ENCODE measurements at places on chromosomes 4 and X. TPM values are rescaled to one million over a fixed set of nuclear protein-coding genes. Genes with fewer than 3 reads are reported as not detected.

Gene CT45A5
- total RNA-seq = not detected

Gene GPRASP1
- 5.0 TPM for total RNA-seq

Gene ADH1C
- 8.2 TPM for total RNA-seq

Gene PPP2R3B
- total RNA-seq = 11.2 TPM

Gene DUX4
- not detected for total RNA-seq

Gene NWD2
- not detected for total RNA-seq

DNA sequence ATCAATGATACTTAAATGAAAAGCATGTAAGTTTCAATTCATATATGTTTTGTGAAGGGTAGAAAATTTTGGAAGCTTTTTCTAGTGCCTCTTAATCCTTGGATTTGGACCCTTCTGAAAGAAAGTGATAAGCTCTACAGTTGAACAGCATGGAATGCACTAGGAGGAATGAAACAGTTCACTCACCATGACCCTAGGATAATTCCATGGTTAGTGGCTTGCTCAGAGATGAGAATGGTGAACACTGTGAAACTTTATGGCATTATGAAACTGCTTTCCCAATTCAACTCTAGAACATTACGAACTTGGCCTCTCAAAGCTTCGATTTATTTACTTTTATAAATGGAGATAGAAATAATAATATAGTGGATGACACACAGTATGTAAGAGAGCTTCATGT is 88.9 kb upstream of the FAT4 start:
- no peak for DNase-seq
- no peaks in the 10 kb centered on the region for H3K36me3 ChIP-seq
- no peak overlapping the region for H3K4me3 ChIP-seq
- no peaks in the 10 kb centered on the region for H3K27me3 ChIP-seq

DNA sequence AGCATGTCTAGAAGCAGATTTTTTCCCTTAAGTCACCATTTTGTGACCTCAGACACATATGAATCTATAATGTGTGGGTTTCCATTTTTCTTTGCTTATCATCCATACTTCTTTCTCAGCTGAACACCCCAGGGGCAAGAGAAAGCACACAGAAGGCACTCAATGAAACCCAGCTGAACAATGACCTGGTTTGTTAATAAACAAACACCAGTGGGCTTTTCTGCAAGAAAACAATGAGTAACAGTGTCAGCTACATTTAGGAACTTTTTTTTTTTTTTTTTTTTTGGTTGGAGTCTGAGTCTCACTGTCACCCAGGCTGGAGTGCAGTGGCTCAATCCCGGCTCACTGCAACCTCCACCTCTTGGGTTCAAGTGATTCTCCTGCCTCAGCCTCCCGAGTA is 40.7 kb upstream of the KLF3 start:
- no peak for DNase-seq
- no peak overlapping the region for H3K27ac ChIP-seq
- no peaks in the 10 kb centered on the region for H3K36me3 ChIP-seq
- H3K4me1 ChIP-seq = peaks cover 33% of the 10 kb centered on the region

DNA sequence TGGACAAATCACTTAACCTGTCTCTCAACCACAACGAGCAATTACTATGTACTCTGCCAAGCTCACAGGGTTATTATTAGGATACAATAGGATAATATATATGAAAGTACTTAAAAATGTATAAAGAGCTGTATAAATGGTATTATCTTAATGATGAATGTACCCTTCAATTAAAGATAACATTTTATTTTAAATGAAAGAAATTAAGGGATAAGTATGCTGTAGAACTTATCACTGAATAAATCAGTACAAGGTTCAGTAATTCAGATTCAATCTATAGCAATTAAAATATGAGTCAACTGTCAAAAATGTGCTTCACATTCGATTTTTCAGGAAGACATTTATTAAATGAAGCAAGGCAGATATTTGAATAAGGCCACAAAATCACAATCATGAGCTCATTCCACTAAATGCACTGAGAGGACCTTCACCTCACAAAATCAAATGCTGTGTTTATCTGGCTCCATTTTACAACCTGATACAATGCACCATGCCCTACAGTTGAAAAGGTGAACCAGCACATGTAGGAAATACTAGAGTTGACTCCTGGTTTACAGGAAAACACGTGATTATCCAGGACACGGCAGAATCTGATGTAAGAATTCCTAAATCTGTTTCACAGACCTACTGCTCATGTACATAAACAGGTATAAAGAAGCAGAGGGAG is 4.4 kb downstream of the LRCH2 start:
- no peak overlapping the region for H3K4me3 ChIP-seq
- no peak overlapping the region for H3K27ac ChIP-seq

- no peaks in the 10 kb centered on the region for H3K27me3 ChIP-seq
- peaks cover 35% of the 10 kb centered on the region for H3K4me1 ChIP-seq
- peak; percentile 63 for DNase-seq
Observed at GRCh38 chr4:41933997-41934503, 1.2 kb upstream of the TMEM33 start.

DNA sequence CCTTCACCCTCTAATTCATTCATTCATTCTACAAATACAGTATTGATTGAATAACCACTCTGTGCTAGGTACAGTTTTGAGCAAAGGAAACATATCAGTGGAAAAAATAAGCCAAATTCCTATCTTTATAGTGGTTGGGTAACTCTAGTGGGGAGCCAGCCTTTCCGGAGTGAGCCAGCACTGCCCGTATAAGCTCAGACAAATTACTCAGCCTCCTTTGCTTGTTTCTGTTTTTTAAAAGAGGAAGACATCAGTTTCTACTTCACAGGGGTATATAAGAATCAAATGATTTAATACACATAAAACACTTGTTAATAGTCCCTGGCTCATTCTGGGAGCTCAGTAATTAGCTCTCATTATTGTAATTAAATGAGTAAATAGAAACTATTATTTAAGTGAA is 238.2 kb upstream of the MAD2L1 start:
- H3K36me3 ChIP-seq = no peaks in the 10 kb centered on the region
- DNase-seq = no peak
- H3K27me3 ChIP-seq = no peaks in the 10 kb centered on the region

GRCh38 chrX:5780821-5781220 is 447.8 kb downstream of the NLGN4X start:
- H3K36me3 ChIP-seq = no peaks in the 10 kb centered on the region
- no peaks in the 10 kb centered on the region for H3K27me3 ChIP-seq
- H3K4me1 ChIP-seq = no peaks in the 10 kb centered on the region
- no peak for DNase-seq
- H3K4me3 ChIP-seq = no peak overlapping the region
- H3K27ac ChIP-seq = no peak overlapping the region

DNA sequence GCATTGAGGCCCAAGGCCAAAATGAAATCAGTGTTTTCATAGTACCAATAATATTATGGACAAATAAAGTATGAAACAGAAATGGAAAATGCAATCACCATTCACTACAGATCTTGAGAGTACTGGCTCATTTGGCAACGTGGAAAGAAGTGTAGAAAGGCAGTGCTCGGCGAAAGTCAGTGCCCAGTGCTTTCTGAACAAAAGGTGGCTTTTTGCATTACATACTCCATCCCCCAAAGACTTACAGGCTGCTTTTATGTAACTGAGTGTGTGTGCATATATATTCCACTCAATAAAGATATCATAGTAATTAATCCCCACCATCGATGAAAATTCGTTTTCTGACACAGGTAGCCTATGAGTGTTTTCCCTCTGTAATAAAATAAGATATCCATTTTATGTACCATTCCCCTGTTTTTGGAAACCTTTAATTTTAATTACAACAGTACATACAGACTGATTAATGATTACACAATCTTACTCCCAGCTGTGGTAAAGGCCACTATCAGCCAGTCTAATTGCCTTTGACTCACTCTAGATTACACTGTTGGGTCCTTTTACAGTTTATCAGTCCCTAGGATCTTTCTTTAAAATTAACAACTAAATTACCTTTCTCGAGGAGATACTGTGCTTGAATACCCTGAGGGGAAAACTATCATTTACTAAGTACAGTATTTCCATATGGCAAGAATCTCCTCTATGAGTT is 65.9 kb downstream of the MAD2L1 start:
- H3K27me3 ChIP-seq = no peaks in the 10 kb centered on the region
- no peak overlapping the region for H3K27ac ChIP-seq
- no peaks in the 10 kb centered on the region for H3K36me3 ChIP-seq
- H3K4me1 ChIP-seq = no peaks in the 10 kb centered on the region
- no peak for DNase-seq
- no peak overlapping the region for H3K4me3 ChIP-seq

DNA sequence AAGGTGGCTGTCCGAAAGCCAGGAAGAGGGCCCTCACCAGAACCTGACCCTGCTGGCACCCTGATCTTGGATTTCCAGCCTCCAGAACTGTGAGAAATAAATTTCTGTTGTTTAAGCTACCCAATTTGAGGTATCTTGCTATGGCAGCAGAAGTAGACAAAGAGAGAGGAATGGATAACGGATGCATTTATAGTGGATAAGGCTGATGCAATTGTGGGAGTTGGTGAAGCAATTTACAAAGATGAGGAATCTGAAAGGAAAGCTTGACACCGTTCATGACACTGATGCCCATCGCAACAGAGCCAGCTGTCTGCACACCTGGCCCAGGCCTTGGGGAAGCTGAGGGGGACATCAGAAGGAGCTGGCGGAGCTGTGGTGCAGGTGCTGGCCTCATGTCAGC is 35.7 kb upstream of the MSL3 start:
- H3K36me3 ChIP-seq = no peaks in the 10 kb centered on the region
- H3K4me1 ChIP-seq = no peaks in the 10 kb centered on the region
- no peak for DNase-seq
- no peaks in the 10 kb centered on the region for H3K27me3 ChIP-seq
- no peak overlapping the region for H3K4me3 ChIP-seq

DNA sequence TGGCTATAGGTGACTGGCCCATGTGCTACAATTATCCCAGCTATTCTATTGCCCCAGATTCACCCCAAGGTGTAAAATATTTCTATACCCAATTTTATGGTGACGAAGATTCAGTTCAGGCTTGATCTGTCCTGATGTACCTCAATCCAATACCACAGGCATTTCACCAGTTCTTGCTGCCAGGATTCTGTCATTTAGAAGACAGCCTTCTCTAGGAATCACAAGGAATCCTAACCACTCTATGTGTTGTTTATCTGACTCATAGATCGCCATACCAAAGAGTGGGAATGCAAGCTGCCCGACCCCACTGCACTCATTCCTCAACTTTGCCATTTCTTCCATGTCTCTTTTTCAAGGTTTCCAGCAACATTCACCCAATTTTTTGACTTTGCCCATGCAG is 355.0 kb upstream of the EMCN start:
- no peak overlapping the region for H3K27ac ChIP-seq

DNA sequence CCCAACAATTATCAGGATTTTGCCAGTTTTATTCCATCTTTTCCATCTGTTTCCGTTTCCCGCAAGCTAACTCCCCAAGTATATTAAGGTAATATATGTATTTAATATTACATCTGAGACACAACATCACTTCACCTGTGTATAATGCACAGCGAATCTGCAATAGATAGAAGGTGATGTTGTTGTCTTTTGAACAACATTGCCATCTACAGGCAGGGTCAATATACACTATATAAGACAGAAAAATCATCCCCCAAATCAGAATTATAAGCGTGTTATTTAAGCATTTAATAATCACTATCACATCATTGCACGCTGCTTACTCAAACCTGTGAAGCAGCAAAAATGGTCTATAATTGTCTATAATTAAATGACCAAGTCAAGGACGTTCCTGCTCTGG is 1115.5 kb downstream of the NLGN4X start:
- no peak overlapping the region for H3K4me3 ChIP-seq
- no peak overlapping the region for H3K27ac ChIP-seq
- no peaks in the 10 kb centered on the region for H3K36me3 ChIP-seq
- H3K4me1 ChIP-seq = no peaks in the 10 kb centered on the region
- no peaks in the 10 kb centered on the region for H3K27me3 ChIP-seq

DNA sequence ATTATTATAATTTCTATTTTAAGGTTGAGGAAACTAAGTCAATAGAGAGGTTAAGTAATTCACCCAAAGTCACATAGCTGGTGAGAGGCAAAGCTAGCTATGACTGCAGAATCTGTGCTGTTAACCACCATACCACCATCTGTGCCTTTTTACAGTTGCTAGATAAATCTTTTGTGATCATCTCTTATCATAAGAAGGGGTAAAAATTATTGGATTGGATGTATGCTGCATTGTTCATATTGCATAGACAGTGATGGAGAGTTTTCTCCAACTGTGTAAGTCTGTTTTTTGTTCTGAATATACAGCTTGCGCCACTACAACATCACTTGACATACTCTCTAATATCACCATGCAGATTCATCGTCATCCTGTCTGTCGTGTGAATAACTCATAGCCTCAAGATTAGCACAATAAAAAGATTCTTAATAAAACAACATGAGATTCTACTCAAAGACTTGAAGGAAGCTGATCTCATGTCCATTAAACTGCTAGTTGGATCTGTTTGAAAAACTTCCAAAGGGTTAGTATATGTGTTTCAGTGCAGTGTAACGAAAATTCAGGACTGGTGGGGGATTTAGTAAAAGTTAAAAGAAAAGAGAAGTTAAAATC is 495.9 kb downstream of the SPRY1 start:
- peak overlapping the region; percentile 25 for H3K27ac ChIP-seq
- DNase-seq = no peak
- no peaks in the 10 kb centered on the region for H3K27me3 ChIP-seq
- H3K4me3 ChIP-seq = no peak overlapping the region

DNA sequence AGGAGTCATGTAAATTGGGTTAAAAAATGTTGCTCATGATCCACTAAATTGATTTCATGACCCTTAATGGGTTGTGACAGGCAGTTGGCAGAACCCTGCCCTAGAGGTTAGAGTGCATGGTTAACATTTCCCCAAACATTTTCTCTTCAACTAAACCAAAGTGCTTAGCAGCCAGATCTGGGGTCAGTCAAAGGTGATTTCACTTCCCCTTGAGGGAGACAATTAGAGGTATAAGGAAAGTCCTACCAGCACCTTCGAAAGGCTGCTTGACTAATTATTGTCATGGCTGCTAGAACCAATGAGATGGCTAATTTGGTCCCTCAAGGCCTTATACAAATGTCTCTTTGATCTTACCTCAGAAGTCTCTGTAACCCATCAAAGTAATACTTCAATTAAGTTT is 30.9 kb upstream of the INTS6L start:
- H3K27me3 ChIP-seq = no peaks in the 10 kb centered on the region
- H3K36me3 ChIP-seq = no peaks in the 10 kb centered on the region
- no peak overlapping the region for H3K27ac ChIP-seq
- DNase-seq = no peak
- H3K4me3 ChIP-seq = no peak overlapping the region

DNA sequence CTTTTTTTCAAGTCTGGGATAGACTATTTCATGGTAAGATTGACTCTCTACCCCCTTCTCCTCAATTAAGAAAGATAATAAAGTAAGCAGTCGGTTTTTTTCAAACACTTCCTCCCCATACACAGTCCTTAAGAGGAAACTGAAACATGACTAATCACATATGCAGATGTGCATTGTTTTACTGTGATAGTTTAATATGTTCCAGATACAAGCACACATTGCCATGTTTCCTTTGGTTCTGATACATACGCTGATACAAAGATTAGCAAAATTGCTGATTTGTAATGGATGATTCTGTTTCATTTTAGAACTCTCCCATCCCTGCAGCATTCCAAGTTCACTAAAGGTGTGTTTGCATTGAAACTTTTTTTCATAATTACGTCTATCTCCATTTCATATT is 76.1 kb downstream of the FBXO8 start:
- no peak for DNase-seq
- peaks cover 48% of the 10 kb centered on the region for H3K27me3 ChIP-seq
- no peak overlapping the region for H3K4me3 ChIP-seq
